ENCODE measurements at places on chromosomes 3 and 15.

DNA sequence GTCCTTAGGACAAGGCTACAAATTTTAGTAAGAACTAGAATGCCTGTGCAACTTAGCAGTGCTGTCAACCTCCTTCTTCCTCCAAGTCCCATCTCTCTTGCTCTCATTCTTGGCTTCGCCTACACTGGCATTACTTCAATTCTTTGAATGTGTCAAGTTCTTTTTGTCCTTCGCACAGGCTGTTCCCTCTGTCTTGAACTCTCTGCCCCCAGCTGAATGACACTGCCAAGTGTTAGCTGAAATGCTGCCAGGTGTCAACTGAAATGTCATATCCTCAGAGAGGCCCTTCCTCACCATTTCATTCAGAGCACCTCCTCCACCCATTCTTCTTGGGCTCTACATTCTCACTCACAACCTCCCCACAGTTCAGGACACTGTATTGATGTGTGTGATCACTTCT lies 48.8 kb upstream of the PSMD6 start:
- no peak for DNase-seq

GRCh38 chr3:147672436-147672835 lies 263.3 kb downstream of the ZIC1 start:
- DNase-seq, result no peak

- DNase-seq, result no peak
Measured at GRCh38 chr3:151775314-151776258, 38.3 kb upstream of the AADAC start.

GRCh38 chr15:74376226-74376625 lies 8.8 kb upstream of the CYP11A1 start:
- DNase-seq, result no peak

DNA sequence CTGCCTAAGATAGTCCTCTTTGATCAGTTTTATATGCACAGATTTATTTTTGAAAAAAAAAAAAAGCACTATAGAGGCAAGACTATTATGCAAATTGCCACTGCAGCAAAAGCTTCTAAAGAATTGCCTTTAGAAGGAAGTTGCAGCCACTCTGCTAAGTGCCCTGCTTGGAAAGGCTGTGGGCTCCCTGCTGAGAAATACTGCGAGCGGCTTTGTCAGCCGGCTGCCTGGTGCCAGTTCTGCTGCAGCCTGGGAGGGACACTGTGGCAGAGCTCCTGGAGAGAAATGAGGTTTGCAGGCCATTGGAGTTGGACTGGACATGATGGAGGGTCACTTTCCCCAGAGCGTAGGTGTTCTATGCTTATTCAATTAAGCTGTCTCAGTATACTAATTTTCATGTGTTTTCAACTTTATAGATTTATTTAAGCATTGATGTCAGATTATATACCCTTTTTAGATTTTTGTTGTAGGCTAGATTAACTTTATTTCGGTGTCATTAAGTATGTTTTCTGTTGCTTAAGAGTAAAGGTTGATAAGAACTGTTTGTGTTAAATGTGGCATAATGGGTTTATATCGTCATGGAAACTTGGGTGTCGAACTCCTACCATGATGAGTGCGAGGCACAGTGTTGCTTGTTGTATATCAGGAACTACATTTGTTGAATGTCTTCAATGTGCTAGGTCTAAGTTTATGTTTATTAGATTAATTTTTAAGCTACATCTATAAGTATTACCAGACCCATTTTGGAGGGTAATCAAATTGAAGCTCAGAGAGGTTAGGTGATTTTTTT lies 6.6 kb downstream of the MAP2K5 start:
- peak; percentile 70 for DNase-seq

DNA sequence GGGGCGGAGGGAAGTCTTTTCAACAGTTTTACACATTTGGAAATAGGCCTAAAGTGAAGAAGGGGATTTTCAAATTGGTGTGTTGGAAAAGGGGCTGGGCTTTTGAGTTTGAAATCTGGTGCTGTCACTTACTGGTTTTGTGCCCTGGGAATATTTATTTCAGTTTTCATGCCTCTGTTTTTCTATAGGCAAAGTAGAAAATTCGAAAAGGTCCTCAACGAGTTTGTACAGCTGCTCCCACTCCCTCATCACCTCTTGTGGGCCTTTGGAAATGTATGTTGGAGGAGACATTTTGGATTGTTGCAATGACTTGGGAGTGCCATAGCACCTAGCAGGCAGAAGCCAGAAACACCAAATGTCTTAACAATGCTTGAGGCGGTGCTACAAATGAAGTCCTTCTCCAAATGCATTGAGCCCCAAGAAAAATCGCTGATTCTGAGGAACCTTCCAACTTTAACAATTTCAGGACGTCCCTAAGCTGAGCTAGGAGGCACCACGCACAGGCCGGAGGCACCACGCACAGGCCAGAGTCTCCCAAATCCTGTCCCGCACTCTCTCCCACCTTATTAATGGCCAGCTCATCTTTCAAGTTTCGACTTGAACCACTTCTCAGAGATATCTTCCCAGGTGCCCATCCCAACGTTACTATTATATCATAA lies 639 bp upstream of the POLR2M start:
- no peak for DNase-seq

DNA sequence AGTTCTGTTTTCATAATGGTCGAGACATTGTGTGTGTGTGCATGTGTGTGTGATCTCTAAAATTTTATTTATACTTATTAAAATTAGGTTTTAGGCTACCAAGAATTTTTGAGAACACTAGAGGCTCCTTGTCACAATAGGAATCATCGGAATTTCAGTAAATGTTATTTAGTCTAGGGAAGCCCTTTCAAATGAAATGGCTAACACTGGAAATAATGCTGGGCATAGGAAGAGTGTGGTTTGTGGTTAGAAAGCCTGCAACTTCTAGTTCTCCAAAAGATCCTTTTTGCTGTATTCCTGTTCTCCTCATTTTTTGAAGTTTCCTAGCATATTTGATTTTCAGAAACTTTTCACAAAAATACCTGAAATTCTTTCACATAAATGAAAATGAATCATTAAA lies 92.5 kb upstream of the MBNL1 start:
- DNase-seq, result no peak

- no peak for DNase-seq
Measured at GRCh38 chr3:174854987-174855386, 4.1 kb upstream of the NAALADL2 start.

DNA sequence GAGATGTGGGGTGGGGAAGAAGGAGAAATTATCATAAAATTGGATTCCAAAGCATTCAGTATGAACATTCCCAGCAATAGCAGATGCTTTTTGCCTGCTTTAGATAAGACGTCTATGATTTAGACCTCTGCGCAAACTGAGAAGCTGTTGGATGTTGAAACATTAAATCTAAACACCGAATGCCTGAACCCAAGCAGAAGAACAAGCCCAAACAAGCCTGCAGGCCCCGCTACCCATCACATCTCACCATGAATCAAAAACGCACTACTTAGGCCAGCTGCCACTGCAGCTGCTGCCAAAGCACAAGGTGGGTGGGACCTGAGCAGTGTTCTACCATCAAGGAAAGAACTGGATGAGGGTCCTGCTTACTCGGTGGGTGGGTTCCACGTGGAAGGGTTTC lies 24.4 kb upstream of the THBS1 start:
- DNase-seq, result no peak

Measured in retina (tissue), 1 donor.